ENCODE measurements at places on chromosomes 7 and 10.

GRCh38 chr10:31073996-31074721 lies 42.5 kb upstream of the ZNF438 start:
- no peak for DNase-seq

DNA sequence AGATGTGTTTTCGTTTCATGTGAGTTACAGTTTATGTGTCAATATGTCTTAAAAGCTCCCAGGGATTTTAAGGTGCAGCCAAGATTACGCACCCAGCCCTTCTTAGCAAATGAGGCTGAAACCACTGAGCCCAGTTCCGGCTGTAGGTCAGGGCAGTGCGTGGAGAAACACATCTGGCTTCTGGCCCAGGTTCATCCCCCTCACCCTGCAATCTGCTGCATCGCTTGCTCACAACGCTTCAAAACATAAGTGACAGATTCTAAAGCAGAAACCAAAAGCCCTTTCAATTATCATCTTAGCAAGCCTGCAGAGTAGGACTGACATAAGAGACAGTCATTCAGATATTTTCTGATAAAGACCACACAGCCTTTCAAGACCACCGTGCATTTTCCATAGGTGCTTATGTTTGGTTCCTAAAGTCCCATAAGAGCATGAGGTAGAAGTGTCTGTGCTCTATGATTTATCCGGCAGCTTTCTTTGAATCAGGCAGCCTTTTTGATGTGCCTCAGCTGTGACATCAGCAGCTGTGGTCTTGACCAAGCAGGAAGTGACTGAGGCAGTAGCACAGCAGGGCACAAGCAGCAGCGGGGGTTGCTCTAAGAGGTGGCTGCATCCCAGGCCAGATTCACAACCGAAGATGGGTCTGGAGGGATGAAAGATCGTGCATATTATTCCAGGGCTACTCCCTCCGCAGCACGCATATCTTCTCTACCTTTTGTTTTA lies 72.1 kb upstream of the LYZL2 start:
- no peak for DNase-seq

DNA sequence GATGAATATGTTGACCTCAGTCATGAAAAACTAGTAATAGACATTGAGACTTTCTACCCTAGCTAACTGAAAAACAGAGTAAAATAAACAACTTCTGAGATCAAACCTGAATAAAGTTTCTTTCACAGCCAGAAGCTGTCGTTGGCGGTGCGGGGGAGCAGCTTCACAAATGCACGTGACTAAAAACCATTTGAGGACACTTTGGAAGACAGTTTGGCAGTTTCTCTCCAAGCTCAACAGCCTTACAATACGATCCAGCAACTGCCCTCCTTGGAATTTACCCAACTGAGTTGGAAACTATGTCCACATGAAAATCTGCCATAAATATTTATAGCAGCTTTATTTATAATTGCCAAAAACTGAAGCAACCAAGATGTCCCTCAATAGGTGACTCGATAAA lies 63.1 kb downstream of the CYTH3 start:
- DNase-seq, result no peak

DNA sequence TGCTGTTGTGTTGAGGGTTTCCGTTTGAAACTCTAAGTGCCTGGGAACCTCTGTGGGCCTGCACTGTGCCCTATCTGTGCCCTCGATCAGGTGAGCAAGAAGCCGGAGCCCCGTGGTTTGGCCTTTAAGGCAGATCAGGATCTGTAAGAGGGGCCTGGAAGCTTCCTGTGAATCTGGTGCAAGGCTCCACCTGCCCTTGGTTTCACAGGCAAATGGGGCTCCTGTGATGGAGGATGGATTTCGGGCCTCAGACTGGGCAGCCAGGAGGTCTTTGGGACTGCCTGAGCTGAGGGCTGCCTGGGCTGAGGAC lies 21.6 kb downstream of the SCART1 start:
- DNase-seq, result no peak

GRCh38 chr10:82942286-82943099 lies 1067.5 kb downstream of the NRG3 start:
- no peak for DNase-seq

DNA sequence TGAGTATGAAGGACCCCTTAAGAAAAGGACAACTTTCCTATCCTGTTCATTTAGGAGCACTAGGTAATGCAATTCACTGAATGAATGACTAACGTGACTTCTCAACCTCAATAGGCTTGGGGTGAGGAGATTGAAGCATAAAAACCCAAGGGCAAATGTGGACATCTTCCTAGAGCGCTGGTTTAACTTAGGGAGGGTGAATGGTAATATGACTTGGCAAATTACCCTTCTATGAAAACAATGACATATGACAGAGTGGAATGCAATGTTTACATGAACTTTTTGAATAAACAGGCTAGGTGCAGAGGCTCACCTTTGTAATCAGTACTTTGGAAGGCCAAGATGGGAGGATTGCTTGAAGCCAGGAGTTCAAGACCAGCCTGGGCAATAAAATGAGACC lies 83.9 kb upstream of the ANK3 start:
- no peak for DNase-seq

GRCh38 chr10:489330-489729 lies 200.1 kb downstream of the DIP2C start:
- DNase-seq, result no peak

DNA sequence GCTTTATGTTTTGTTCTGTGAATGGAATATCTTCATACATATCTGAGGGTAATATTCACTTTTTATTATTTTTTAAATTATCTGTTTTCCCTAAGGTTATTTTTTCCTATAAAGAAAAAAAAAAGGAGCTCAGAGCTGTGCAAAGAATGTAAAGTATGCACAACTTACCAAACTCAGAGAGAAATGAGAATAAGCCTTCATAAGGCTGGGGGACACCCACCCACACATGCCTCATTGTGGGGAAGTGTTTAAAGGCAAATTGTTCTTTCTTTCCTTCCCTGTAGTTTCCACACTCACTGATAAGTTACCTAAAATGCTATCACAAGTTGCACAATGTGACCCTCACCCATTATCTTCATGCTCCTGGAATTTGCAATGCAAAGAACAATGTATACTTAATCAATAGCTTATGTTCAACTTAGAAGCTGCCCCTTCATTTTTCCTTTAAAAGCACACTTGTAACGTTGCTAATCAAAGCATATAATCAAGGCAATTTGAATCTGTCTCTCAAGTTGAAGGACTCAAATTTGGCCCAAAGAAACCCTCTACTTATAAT lies 108.1 kb downstream of the GNAT3 start:
- no peak for DNase-seq

DNA sequence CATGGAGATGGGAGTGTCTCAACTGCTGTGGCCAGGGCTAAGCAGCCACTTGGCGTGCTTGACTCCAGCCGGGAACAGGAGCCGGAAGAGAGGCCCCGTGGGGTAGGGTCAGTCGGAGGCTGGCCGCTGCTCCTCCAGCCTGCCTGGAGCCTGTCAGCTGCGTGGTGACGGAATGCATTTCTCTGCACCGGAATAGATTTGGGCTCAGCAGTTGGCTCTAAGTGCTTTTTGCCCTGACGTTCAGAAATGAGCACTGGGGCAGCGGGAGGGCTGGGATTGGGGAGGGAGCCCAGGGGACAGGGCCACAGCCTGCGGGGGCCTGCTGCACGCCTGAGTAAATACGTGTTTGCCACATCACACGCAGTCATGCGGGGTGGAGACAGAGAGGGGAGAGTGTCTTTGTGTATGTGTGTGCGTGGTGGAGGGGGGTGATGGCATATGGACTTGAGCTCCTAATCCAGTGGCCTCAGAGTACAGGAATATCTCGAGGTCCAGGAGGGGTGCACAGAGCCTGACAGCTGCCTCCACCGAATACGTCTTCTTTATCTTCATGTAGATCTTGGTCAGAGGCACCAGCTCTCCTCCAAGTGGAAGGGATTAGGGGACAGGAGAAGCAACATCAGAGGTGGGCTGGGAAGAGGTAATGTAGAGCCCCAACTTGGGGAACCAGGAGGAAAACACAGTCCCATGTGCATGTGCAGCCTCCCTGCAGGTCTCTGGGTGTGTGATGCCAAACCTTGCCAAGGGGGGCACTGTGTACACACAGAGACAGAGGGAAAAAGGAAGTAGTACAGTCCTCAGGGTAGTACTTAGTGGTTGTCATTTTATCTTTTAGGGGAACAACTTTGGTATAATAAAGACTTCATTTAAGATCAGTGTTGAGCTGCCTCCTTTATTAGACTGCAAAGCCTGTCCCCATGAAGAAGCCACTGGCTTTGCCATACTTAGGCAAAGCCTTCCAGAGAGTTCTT lies 151.4 kb downstream of the CDH23 start:
- no peak for DNase-seq

DNA sequence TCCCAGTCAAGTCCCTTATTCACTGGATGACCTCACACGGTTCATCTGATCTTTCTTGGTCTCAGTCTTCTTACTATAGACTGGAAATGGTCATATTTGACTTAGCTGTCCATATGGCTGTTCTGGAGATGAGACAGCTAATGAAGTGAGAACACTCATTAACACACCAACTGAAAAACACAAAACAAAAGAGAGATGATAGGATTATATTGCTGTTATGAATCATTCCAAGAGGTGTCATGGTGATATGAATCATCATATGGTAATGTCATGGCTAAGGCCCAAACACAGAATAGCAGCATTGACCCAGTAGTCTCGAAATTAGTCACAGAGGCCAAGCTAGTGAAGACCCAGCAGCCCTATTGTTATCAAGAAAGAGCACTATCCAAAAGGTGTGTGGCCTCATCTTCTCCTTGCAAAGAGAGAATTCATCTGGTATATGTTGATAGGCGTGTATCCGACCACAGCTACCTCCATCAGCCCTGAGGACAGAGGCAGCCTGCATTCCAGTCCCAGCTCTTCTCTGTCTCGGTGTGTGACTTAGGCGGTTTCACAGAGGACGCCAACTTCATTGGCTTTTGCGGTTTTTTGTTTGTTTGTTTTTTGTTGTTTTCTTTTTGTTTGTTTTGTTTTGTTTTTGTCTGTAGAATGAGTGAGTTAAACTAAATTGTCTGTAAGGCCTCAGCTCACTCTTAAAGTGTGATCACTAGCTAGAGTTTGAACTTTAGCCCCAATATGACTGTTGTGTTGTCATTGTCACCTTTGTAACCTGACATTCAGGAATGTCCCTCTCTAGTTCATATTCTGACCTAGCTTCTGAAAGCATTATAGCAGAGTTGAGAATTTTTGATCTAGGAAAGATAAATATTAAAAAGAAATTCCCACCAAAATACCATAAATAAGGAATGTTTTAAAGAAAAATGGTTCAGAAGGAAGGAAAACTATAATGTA lies 97.4 kb upstream of the PDCD4 start:
- no peak for DNase-seq

GRCh38 chr10:13587391-13587790 lies 626 bp downstream of the PRPF18 start:
- no peak for DNase-seq

DNA sequence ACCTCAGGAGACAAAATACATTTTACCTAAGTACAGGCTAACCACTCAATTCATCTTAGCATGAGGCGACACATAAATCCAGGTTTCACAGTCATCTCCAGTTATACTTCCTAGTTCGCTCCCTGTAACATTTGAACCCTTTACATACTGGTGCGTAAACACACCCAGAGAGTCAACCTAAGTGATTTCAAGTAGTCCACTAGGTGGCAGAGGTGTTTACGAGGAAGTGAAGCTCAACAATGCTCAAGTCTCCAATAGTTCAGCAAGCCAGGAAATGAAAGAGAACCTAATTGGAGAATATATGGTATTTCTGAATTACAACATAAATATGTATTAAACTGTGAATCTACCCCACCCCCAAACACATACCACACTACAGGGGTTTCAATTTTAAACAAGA lies 76.3 kb upstream of the ABCB5 start:
- DNase-seq, result no peak

DNA sequence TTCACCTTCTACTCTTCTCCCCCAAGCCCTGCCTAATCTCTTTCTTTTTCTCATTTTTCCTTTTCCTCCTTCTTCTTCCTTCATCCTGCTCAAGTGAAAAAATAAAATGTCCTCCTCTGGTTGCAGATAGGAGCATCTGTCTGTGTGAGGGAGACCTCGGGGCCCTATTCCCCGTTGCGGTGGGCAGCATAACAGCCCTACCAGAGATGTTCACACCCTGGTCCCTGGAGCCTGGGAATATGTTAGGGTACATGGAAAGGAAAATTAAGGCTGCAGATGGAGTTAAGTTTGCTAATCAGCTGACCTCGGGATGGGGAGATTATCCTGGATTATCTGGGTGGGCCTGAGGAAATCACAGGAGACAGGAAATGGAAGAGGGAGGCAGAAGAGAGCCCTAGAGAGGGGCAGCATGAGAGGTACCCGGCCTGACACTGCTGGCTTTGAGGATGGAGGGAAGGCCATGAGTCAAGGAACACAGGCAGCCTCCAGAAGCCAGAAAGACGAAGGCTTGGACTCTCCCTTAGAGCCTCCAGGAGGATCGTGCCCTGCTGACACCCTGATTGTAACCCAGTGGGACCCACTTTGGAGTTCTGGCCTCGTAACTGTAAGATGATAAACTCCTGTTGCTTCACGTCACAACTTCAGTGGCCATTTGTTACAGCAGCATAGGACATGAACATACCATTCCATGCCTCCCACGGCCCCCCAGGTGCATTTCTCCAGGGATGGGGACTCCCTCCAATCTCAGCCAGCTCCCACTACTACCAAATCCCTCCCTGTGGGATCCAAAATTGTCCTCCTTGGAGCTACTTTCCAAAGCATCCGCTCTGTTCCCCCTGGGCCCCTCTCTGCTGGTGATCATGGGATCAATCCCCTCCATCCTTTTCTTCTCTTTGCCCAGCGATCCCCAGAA lies 39.0 kb upstream of the ZMIZ1 start:
- no peak for DNase-seq

DNA sequence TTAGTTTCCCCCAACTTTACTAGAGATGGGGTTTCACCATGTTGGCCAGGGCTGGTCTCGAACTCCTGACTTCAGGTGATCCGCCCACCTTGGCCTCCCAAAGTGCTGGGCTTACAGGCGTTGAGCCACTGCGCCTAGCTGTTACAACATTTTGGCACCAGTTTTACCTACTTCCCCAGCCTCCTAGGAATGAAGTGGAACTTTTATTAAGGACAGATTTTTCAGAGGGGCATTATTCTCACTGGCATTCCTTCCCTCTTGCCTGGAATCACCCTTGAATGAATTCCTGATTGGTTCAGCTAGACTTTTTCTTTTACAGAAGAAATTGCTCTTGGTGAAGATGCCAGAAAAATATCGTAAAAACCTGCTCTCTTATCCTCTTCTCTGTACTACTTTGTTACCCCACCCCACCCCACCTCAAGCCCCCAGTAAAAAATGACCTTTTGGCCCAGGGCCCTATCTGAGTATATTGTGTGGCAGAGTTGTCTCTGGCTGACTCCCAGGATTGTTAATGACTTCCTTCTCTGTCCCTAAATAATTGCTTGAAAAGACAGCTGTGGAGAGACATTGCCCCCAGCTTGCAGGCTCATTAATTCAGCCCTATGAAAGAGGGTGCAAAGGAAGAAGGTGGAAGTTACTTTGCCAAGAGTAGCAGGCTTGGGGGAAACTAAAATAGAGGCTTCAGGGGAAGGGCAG lies 189.6 kb downstream of the AUTS2 start:
- DNase-seq, result no peak

DNA sequence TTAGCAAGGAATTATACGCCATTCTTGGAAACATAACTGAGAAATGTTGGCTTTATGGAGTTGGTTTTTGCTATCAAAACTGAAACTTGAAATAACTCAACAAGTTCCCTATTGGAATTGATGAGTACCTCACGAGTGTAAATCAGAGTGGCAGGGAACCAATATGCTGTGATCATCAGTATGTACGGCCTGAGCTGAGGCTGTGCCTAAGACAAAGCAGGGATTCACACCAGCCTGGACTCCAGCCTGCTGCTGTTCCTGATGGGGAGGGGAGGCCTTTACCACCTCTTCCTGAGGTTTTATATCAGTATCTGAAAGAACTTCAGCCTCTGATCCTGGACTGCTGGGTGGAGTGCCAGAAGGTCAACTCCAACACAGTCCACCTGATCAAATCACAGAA lies 52.7 kb downstream of the CRTAC1 start:
- no peak for DNase-seq

GRCh38 chr7:134811765-134812164 lies 32.3 kb downstream of the CALD1 start:
- DNase-seq, result no peak

Data from upper lobe of left lung (tissue), 6 donors.